Aorta (tissue), 5 donors: ENCODE measurements at places on chromosomes 2 and 18. TPM values are rescaled to one million over a fixed set of nuclear protein-coding genes. Genes with fewer than 3 reads are reported as not detected.

The GCG gene
- total RNA-seq, result 0.62 TPM

The FAM237A gene
- not detected for total RNA-seq

The CXCR1 gene
- total RNA-seq, result 3.5 TPM

The DSG2 gene
- total RNA-seq, result 4.3 TPM

The IL1B gene
- 9.3 TPM for total RNA-seq

The GPR39 gene
- total RNA-seq, result 0.23 TPM

- no peak overlapping the region for H3K27ac ChIP-seq
- no peaks in the 10 kb centered on the region for H3K27me3 ChIP-seq
- no peak for DNase-seq
- H3K36me3 ChIP-seq, result no peaks in the 10 kb centered on the region
Observed at GRCh38 chr18:25061395-25061794, 290.6 kb downstream of the ZNF521 start.

DNA sequence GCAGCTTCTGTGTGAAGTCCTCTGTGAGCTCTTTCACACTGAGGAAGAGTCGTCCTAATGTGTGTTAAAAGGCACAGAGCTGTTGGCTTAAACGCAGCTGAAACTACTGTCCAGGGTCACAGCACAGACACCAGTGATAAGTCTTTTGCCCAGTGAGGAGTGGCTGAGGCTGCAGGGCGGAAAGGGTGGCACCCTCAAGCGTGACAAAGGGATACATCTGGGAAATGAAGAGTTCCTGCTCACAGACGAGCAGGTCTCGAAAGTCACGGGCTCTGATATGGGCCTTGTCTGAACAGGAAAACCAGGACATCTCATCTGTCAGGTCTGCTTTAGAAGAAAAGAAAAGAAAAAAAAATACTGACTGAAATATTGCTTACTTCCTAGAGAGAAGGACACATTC, 36.5 kb downstream of the TGIF1 start:
- DNase-seq, result no peak
- H3K27me3 ChIP-seq, result no peaks in the 10 kb centered on the region
- no peak overlapping the region for H3K4me3 ChIP-seq

GRCh38 chr18:13186687-13187086, 31.9 kb upstream of the LDLRAD4 start:
- H3K36me3 ChIP-seq, result no peaks in the 10 kb centered on the region
- no peak for DNase-seq
- H3K4me1 ChIP-seq, result no peaks in the 10 kb centered on the region
- H3K27ac ChIP-seq, result no peak overlapping the region
- no peak overlapping the region for H3K4me3 ChIP-seq

GRCh38 chr2:50102383-50102782, 929.5 kb downstream of the NRXN1 start:
- no peaks in the 10 kb centered on the region for H3K27me3 ChIP-seq
- no peaks in the 10 kb centered on the region for H3K4me1 ChIP-seq
- H3K36me3 ChIP-seq, result no peaks in the 10 kb centered on the region
- DNase-seq, result no peak
- H3K4me3 ChIP-seq, result no peak overlapping the region
- H3K27ac ChIP-seq, result no peak overlapping the region

GRCh38 chr2:237242091-237242536, 156.4 kb downstream of the COPS8 start:
- H3K27ac ChIP-seq, result no peak overlapping the region
- DNase-seq, result no peak
- H3K27me3 ChIP-seq, result no peaks in the 10 kb centered on the region
- no peaks in the 10 kb centered on the region for H3K4me1 ChIP-seq
- H3K36me3 ChIP-seq, result no peaks in the 10 kb centered on the region

GRCh38 chr2:198314559-198315153, 510.3 kb downstream of the PLCL1 start:
- DNase-seq, result no peak
- no peaks in the 10 kb centered on the region for H3K36me3 ChIP-seq
- peaks cover 1% of the 10 kb centered on the region for H3K27me3 ChIP-seq
- H3K4me3 ChIP-seq, result no peak overlapping the region
- no peaks in the 10 kb centered on the region for H3K4me1 ChIP-seq
- H3K27ac ChIP-seq, result no peak overlapping the region

DNA sequence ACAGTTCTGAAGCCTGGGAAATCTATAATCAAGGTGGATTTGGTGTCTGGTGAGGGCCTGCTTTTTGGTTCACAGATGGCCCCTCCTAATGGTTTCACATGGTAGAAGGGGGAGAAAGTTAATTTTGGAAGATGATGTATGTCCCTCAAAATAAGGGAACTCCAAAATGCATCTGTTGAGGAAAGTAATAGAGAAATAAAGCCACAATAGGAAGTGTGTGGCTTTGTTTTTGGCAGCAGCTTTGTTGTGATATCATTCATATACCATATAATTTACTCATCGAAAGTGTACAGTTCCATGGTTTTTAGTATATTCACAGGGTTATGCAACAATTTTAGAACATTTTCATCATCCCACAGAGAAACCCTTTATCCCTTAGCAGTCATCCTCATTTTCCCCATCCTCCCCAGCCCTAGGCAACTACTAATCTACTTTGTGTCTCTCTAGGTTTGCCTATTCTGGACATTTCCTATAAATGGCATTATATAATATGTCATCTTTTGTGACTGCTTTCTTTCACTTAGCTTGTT, 274.0 kb upstream of the FAM98A start:
- no peaks in the 10 kb centered on the region for H3K27me3 ChIP-seq
- H3K4me3 ChIP-seq, result no peak overlapping the region
- H3K4me1 ChIP-seq, result peaks cover 1% of the 10 kb centered on the region
- no peaks in the 10 kb centered on the region for H3K36me3 ChIP-seq

DNA sequence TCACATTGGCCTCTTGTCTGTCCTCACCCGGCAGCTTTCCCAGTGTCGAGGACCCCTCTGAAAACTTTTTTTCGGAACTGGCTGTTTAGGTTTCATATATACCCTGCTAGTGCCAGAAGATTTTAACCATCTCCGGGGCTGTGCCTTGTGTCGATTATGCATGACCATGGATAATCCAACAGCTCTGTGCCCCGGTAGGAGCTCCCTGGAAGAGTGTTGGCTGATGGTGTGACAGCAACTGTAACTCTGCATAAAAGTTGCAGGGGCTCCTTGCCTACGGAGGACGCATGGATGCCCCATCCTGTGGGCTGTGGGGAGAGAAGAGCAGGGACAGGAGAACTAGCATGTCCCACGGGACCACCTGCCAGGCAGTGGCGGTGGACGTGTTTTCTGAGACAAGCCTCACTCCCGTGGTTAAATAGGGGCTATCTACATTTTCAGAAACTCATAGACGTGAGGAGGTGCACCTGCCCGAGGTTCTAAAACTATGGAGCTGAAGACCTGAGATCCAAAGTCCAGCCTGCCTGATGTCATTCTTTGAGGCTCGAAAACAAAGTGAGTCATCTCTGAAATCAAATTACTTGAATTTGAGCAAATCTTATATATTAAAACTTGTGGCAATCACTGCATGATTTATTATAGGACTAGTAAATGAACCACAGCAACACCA, 437.2 kb upstream of the HS6ST1 start:
- H3K36me3 ChIP-seq, result no peaks in the 10 kb centered on the region
- no peak overlapping the region for H3K27ac ChIP-seq
- H3K4me3 ChIP-seq, result no peak overlapping the region
- DNase-seq, result peak; percentile 26
- H3K4me1 ChIP-seq, result no peaks in the 10 kb centered on the region

DNA sequence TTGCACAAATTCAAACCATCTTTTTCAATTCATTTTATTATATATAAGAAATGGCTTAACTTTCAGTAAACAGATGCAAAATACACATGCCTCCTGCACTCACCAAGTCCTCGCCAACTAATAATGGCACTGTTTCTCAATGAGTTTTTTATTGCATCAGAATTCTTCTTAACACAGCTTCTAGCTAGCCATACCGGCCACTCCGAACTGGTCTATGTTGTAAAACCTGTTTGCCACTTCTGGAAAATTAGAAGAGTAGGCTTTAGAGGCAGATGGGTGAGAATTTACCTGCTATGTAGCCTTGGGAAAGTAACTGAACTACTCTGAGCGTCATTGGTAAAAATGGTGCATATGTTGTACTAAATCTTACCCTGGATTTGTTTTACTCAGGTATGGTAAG, 100.6 kb upstream of the LHCGR start:
- no peak overlapping the region for H3K4me3 ChIP-seq
- no peak overlapping the region for H3K27ac ChIP-seq
- no peak for DNase-seq
- H3K4me1 ChIP-seq, result no peaks in the 10 kb centered on the region
- no peaks in the 10 kb centered on the region for H3K27me3 ChIP-seq
- no peaks in the 10 kb centered on the region for H3K36me3 ChIP-seq

DNA sequence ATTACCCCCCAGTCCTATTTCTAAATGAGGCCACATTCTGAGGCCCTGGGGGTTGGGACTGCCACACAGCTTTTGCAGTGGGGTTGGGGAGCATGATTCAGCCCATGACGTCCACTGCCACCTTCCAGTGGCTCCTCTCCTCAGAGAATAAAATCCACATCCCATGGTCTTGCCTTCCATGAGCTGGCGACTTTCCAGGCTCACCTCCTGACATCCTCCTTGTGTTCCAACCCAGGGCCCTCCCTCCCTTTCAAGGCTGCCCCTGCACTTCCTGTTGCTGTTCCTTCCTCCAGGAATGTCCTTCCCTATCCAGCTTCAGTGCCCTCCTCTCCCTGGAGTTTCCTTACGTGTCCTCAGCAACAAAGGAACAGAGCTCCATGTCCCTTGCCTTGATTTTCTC, 187.3 kb upstream of the ID2 start:
- no peaks in the 10 kb centered on the region for H3K4me1 ChIP-seq
- H3K4me3 ChIP-seq, result no peak overlapping the region
- no peak for DNase-seq
- H3K36me3 ChIP-seq, result no peaks in the 10 kb centered on the region
- no peaks in the 10 kb centered on the region for H3K27me3 ChIP-seq
- no peak overlapping the region for H3K27ac ChIP-seq

GRCh38 chr2:178350051-178350450, 100.9 kb downstream of the PRKRA start:
- no peak overlapping the region for H3K27ac ChIP-seq
- no peaks in the 10 kb centered on the region for H3K36me3 ChIP-seq

GRCh38 chr2:221533299-221533698, 38.8 kb downstream of the EPHA4 start:
- no peaks in the 10 kb centered on the region for H3K4me1 ChIP-seq
- no peak overlapping the region for H3K27ac ChIP-seq
- DNase-seq, result no peak
- H3K4me3 ChIP-seq, result no peak overlapping the region
- H3K36me3 ChIP-seq, result no peaks in the 10 kb centered on the region
- H3K27me3 ChIP-seq, result no peaks in the 10 kb centered on the region

DNA sequence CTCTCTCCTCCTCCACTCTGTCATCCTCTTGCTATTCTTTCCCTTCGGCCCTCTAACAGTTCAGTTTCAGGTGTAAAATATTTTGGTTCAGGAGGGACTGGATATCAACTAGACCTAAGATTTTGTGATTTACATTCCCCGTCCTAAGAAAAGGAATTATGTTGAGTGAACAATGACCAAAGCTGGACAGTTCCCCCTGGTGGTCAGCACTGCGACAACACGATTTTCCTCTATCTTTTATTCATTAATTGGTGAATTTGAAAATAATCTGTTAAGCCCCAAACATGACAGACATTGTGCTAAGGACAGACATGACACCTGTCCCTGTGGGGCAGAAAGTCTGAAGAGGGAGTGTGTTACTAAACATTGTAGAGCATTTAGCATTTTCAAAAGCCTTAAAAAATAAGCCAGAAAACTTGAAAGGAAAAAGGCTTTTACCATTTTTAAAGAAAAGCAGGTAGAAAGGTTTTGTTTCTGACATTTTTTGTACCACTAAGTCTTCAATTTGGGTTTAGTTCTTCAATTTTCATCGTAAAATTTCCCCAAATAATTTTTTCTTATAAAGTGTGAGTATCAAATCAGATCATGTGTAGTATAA, 28.4 kb upstream of the GTF2A1L start:
- H3K27ac ChIP-seq, result no peak overlapping the region
- no peaks in the 10 kb centered on the region for H3K36me3 ChIP-seq
- no peaks in the 10 kb centered on the region for H3K4me1 ChIP-seq
- H3K27me3 ChIP-seq, result no peaks in the 10 kb centered on the region
- H3K4me3 ChIP-seq, result no peak overlapping the region
- DNase-seq, result no peak

- H3K27ac ChIP-seq, result no peak overlapping the region
- H3K4me1 ChIP-seq, result peaks cover 1% of the 10 kb centered on the region
- H3K27me3 ChIP-seq, result no peaks in the 10 kb centered on the region
- H3K4me3 ChIP-seq, result no peak overlapping the region
Observed at GRCh38 chr18:8816816-8817215, 111.5 kb downstream of the MTCL1 start.
